ENCODE measurements at places on chromosomes 11 and 22.

DNA sequence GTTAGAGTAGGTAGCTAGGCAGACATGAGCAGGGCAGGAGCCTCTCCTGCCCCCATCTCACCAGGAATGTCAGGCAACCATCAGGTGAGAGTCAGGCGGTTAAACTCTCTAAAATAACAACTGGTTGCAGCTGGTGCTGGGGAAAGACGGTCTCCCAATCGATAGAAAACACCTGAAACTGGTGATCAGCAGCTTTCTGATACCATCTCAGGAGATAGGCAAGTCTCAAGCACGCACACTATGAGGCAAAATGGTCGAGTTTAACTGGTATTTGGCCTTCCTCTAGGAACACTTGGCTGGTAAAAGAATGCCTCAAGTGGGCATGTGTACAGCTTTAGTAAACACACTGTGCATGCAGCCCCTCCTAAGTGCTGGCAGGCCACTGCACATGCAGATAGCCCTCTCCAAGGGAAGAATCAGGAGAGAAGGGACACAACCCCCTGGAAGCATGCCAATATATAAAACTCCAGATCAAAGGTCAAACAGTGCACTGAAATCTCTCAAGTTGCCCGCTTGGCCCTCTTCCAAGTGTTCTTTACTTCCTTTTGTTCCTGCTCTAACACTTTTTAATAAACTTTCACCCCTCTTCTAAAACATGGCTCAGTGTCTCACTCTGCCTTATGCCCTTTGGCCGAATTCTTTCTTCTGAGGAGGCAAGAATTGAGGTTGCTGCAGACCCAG is 88.7 kb downstream of the USP35 start:
- no peak for ATAC-seq

- no peak for ATAC-seq
Measured at GRCh38 chr11:92941676-92942571, 27.5 kb upstream of the MTNR1B start.

- no peak for ATAC-seq
Measured at GRCh38 chr22:37328017-37328416, 45.7 kb downstream of the CYTH4 start.

DNA sequence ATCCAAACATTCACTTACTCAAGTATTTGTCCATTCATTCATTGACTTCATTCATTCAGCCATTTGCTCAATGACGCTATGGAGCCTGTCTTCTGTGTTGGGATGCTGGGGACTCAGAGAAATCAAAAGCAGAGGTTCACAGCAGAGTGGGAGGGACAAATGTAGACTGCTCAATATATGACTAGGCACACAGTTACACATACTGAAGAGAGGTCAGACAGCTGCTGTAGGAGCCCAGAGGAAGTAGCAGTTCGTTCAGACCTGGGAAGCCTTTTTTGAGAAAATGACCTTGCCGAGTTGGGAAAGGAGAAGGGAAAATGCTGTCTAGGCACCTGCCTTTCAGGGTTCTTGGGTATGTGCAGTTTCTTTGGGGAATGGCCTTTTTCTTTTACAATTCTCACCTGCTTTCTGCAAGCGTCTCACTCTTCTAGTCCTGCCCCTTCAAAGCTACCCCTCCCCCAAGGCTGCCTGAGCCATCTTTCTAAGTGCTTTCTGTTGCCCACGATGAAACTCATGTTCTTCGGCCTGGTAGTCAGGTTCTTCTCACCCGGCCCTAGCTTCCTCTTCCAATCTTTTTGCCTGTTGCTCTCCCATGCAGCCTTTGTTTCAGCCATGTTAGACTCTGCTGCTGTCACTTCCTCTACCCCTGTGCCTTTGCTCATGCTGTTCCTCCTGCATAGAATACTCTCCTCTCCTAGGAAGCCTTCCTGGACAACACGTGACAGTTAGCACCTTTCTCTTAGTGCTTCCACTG is 4.2 kb upstream of the UVRAG start:
- ATAC-seq, result no peak

DNA sequence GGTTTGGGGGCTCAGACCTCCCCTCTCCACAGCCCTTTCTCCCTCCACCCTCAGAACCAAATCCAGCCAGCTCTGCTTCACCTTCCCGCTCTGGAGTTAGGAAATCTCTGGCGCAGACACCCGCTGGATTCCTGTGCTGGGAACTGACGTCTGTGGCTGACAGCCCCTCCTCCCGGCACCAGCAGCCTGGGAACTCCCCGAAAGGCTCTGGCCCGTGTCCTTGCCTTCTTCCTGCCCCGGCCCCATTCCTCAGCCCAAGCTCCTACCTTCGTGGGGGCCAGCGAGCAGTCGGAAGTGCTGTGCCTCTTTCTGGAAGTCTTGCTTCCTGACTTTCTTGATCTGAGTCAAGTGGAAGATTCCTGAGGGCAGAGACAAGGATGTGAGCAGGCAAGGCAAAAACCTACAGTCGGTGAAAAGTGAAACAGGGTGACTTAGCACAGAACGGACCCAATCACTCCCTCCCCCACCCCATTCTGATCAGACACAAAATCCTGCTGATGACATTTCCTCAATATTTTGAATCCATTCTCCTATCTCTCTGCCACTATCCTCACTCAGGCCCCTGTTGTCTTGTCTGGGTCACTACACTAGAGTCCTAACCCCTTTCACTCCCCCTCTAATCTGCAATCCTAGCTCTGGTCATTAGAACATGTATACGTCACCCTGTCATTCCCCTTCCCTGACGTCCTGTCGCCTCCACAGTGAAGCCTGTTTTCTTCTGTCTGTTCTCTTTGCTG is 34.1 kb downstream of the CHRDL2 start:
- ATAC-seq, result no peak

DNA sequence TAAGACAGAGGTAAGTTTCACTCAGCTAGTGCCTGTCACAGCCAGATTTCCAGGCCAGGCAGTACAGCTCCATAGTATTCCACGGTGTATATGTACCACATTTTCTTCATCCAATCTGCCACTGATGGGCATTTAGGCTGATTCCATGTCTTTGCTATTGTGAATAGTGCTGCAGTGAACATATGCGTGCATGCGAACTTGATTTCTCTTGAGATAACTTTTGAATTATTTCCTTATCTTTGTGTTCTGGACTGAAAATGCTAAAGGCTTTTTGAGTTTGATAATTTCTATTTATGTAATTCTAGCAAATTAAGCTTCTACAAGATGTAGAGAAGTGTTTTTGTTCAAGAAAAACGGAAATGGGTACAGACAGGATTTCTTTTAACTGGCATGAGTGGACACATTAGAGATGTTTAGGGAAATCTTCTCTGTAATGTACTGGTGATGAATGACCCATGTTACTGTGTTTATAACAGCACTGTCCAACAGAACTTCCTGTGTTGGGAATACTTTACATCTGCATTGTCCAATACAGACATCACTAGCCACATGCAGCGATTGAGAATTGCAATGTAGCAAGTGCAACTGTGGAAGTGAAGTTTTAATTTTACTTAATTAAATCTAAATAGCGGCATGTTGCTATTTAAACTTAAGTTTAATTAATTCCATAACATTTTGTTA is 151.3 kb downstream of the CADM1 start:
- ATAC-seq, result no peak

DNA sequence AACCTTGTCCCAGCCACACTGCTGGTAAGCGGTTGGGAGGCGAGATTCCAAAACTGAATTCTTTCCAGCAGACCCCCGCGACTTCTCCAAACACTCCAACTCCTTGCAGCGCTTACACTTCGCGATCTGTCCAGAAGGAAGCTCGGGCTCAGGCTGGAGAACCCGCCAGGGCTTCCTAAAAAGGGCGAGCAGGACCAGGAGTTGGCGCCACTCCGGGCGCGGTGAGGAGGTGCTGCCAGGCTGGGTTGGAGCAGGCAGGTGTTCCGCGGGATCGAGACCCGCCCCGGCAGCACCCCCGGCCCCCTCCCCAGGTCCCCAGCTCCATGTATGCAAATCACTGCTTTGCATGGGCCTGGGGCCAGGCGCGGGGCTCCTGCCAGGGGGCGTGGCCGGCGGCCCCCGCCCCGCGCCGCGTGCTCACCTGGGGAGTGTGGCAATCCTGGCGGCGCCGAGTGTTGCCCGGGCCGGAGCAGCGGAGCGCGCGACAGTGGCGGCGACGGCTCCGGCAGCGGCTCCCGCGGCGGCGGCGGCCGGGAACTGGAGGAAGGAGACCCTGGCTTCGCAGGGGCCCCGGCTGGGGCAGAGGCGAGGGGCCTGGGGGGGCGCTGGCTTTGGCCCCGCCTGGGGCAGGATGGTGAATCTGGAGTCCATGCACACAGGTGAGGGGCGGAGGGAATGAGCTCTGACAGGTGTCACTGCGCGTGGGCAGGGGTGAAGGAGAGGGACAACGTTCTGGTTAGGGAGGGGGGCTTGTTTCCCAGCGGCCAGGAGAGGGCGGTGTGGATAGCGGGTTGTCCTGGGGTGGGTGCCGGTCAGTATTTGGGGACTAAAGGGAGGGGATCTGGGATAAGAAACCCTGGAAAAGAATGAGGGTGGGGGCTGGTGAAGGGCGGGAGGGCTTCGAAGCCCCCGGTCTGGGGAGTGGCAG is at the start of gene POU2F3:
Gene POU2F3, plus strand, starts transcription at position 428 of the 928 bp plus-strand sequence. Its CDS starts 204 bp downstream, at position 632.
- ATAC-seq, result no peak

GRCh38 chr11:124676386-124676785 is 2.7 kb downstream of the SPA17 start:
- no peak for ATAC-seq

DNA sequence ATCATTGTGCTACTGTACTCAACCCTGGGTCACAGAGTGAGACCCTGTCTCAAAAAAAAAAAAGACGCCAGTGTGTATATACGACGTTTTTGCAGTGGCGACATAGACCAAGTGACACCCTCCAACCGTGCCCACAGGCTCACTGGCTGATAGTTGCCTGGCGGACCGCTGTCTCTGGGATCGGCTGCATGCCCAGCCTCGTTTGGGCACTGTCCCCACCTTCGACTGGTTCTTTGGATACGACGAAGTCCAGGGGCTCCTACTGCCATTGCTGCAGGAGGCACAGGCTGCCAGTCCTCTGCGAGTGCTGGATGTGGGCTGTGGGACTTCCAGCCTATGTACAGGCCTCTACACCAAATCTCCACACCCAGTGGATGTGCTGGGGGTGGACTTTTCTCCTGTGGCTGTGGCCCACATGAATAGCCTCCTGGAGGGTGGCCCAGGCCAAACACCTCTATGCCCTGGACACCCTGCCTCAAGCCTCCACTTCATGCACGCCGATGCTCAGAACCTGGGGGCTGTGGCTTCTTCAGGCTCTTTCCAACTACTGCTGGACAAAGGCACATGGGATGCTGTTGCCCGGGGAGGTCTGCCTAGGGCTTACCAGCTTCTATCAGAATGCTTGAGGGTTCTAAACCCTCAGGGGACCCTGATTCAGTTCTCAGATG is 1.3 kb downstream of the CSKMT start:
- ATAC-seq, result no peak

DNA sequence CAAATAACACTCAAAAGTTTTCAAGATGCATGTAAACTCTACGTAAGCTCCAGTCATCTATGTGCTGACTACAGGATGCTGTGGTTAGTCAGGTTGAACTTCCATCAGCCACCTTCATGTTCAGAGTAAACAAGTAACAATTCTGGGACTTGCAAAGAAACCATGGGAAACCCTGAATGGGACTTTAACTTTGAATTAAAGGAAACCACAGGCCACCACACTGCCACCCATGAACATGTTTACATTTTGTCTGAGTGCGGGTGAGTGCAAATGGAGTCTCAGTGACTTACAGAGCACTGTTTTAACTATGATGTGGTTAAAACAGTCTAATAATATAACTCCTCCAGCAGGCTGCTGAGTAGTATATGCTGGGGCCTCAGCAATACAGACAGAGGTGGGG is 12.9 kb upstream of the SYTL2 start:
- ATAC-seq, result no peak

DNA sequence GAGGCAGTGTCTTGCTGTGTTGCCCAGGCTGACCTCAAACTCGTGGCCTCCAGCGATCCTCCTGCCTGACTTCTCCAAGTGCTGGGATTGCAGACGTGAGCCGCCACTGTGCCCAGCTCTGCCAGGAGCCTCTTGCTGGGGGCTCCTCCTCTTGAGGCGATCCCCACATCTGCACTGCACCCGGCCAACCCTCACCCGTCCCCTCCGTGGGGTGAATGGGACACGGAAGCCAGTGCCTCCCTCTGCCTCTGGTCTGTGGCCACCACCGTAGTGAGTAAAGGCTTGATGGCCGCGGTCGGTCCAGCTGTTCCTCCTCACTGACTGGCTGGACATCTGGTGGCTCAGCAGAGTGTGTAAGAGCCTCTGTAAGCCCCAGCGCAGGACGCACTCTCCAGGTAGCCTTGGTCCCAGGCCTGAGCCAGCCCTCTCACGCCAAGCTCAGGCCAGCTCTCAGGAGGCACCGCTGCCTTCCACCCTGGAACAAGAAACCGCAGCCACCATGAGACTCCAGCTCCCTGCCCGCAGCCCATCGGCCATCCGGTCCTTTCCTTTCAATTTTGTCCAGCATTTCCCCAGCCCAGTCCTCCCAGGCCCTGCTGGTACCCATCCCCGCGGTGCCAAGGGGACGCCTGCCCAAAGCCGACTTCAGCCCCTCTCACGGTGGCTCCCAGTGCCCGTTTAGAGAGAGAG is 100.3 kb downstream of the BRD1 start:
- ATAC-seq, result no peak

DNA sequence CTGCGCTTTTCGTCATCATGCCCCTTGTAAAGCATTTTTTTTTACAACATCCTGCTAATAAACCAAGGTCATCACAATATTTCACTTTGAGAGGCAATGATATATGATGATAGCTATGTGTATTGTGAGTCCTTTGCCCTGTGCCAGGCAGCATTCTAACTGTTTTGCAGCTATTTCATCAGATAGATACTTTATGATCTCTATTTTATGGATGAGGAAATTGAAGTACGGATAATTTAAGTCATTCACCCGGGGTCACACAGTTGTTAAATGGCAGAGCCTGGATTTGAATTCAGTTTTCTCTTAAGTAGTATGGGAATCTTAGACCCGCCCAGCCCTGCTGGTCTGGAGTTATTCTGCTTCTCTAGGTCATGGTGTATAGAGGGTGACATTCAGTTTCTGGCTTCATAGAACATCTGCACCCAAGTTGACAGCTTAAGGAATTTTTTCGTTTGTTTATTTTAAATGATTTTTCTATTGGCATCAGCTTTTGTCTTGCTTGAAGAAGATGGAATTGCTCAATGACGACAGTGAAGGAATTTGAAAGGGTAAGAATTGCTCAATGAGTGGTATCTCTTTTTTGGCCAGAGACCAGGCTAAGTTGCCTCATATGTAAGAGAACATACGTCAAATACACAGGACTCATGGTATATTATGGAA is 926 bp downstream of the PRR5L start:
- ATAC-seq, result no peak

GRCh38 chr22:49601614-49602321 is 225.9 kb downstream of the BRD1 start:
- no peak for ATAC-seq

GRCh38 chr22:45758603-45759002 is 87.0 kb downstream of the ATXN10 start:
- no peak for ATAC-seq

GRCh38 chr11:114326776-114327175 is 30.6 kb downstream of the NNMT start:
- no peak for ATAC-seq

- no peak for ATAC-seq
Measured at GRCh38 chr11:121159741-121160140, 58.7 kb downstream of the TECTA start.
